Activated CD4-positive, alpha-beta T cell treated with anti-CD3 and anti-CD28 coated beads for 36 hours (primary cell): ENCODE measurements at places on chromosomes 12 and 14. TPM values are rescaled to one million over a fixed set of nuclear protein-coding genes. Genes with fewer than 3 reads are reported as not detected.

GRCh38 chr12:50083301-50083700, 1.8 kb upstream of the SMARCD1 start:
- no peak for DNase-seq
- H3K36me3 ChIP-seq, result peaks cover 5% of the 10 kb centered on the region
- peaks cover 32% of the 10 kb centered on the region for H3K4me1 ChIP-seq
- no peaks in the 10 kb centered on the region for H3K27me3 ChIP-seq
- H3K27ac ChIP-seq, result peak overlapping the region; percentile 89
- H3K4me3 ChIP-seq, result peak overlapping the region; percentile 70

DNA sequence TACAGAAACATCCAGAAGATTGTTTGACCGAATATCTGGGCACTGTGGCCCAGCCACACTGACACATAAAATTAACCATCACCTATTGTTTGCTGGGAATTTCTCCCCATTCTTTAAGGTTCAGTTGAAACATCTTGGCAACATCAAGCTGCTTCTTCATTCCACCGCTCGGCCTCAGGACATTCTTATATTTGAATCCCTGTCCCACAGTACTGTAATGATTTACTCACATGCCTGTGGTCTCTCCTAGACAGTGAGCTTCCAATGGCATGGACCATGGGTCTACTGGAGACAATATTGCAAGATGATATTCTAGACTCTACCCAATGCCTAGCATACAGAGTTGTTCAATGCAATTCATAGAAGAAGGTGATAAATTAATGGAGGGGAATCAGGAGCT, 56.1 kb downstream of the EMP1 start:
- peaks cover 3% of the 10 kb centered on the region for H3K4me1 ChIP-seq
- peaks cover 5% of the 10 kb centered on the region for H3K27me3 ChIP-seq
- no peaks in the 10 kb centered on the region for H3K36me3 ChIP-seq
- no peak overlapping the region for H3K4me3 ChIP-seq
- DNase-seq, result no peak
- H3K27ac ChIP-seq, result no peak overlapping the region

DNA sequence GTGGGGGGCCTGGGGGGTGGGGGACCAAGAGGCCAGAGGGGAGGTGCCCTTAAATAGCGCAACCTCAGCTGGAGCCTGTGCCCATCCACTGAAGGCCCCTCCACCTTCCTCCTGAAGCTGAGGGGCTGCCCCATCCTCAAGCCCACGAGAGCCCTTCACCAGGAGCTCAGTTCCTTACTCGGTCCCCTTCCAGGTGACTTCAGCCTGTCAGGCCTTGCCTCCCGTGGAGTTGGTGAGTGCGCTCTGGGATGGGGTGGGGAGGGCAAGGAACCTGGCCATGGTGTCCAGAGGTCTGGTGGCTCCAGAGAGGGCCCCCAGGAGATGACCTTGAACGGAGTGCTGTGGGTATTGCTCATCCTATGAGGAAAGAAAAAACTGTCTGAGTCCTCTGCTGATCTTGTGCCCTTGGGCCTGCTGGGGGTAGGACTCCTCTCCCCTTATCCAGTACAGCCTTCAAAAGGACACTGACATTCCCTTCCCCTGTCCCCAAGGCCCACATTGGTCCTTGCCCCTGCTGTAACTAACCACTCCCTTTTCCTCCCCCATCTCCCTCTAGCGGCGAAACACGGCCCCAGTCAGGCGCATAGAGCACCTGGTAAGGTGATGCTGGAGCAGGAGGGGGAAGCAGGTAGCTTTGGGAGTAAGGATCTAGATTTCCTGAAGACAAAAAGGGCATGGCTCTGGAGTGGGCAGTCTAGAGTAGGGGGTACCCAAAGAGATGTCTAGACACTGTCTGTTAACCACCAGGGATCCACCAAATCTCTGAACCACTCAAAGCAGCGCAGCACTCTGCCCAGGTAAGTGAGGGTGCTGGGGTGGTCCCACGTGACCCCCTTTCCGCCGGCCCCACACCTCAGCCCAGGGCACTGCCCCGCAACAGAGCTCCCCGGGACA, 3.6 kb downstream of the TNS2 start:
- H3K27ac ChIP-seq, result peak overlapping the region; percentile 84
- H3K4me3 ChIP-seq, result peak overlapping the region; percentile 86
- no peaks in the 10 kb centered on the region for H3K36me3 ChIP-seq

DNA sequence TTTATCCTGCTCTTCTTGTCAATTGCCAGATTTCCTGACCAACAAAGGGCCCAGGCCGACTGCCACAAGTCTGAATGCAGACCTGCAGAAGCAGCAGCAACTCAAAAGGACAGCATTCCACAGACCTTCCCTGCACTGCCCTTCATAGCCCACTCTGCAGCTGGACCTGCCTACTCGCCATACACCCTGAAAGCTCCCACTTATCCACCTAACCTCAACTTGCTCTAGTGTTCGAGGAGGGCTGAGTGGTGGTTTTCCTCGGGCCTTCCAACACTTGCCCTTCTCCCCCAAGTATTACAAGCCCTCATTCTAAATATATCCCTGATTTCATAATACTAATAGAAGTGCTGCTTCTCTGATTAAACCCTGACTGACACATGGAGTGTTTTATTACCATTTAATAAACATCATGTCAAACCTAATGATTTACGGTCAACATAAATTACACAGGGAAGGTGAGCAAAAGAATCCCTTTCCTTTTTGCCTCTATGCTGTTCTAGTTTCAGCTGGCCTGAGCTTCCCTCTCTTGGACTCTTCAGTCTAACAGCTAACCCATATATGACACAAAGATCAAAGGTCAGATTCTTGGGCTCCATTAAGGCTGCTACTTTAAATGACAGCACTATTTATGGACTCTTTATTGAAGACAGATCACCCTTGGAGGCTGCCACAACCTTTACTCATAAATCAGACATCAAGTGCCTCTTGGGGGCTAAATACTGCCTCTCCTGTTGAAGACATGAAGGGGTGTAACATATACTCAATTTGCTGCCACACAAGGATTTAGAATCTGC, 1546.9 kb upstream of the TMEM132C start:
- H3K4me3 ChIP-seq, result no peak overlapping the region
- peaks cover 7% of the 10 kb centered on the region for H3K27me3 ChIP-seq
- no peak for DNase-seq
- no peak overlapping the region for H3K27ac ChIP-seq
- H3K4me1 ChIP-seq, result no peaks in the 10 kb centered on the region

BCL2L14 gene
- 7.7 TPM for total RNA-seq

GTF2H3 gene
- 60.4 TPM for total RNA-seq

GRCh38 chr14:20489093-20489994, 16.0 kb upstream of the RNASE10 start:
- peaks cover 64% of the 10 kb centered on the region for H3K4me1 ChIP-seq
- H3K4me3 ChIP-seq, result peak overlapping the region; percentile 11
- H3K36me3 ChIP-seq, result no peaks in the 10 kb centered on the region
- peak overlapping the region; percentile 40 for H3K27ac ChIP-seq
- no peak for DNase-seq

CPNE6 gene
- total RNA-seq, result not detected

GRCh38 chr12:20946732-20947131, 136.2 kb downstream of the SLCO1B3 start:
- DNase-seq, result peak; percentile 41
- H3K27me3 ChIP-seq, result no peaks in the 10 kb centered on the region
- H3K4me1 ChIP-seq, result no peaks in the 10 kb centered on the region
- H3K4me3 ChIP-seq, result no peak overlapping the region
- H3K27ac ChIP-seq, result no peak overlapping the region

LIMA1 gene
- 69.7 TPM for total RNA-seq

GRCh38 chr12:43882578-43883178, 46.8 kb downstream of the TMEM117 start:
- no peaks in the 10 kb centered on the region for H3K36me3 ChIP-seq
- peak; percentile 27 for DNase-seq
- H3K27ac ChIP-seq, result no peak overlapping the region
- H3K4me1 ChIP-seq, result no peaks in the 10 kb centered on the region

SPIC gene
- total RNA-seq, result not detected

COL2A1 gene
- total RNA-seq, result not detected

HSPB8 gene
- total RNA-seq, result not detected

- no peak overlapping the region for H3K27ac ChIP-seq
- H3K27me3 ChIP-seq, result no peaks in the 10 kb centered on the region
- H3K4me3 ChIP-seq, result no peak overlapping the region
- H3K4me1 ChIP-seq, result no peaks in the 10 kb centered on the region
- no peaks in the 10 kb centered on the region for H3K36me3 ChIP-seq
These were observed 86.2 kb downstream of the STON2 start for GRCh38 chr14:81313775-81314429.

DNA sequence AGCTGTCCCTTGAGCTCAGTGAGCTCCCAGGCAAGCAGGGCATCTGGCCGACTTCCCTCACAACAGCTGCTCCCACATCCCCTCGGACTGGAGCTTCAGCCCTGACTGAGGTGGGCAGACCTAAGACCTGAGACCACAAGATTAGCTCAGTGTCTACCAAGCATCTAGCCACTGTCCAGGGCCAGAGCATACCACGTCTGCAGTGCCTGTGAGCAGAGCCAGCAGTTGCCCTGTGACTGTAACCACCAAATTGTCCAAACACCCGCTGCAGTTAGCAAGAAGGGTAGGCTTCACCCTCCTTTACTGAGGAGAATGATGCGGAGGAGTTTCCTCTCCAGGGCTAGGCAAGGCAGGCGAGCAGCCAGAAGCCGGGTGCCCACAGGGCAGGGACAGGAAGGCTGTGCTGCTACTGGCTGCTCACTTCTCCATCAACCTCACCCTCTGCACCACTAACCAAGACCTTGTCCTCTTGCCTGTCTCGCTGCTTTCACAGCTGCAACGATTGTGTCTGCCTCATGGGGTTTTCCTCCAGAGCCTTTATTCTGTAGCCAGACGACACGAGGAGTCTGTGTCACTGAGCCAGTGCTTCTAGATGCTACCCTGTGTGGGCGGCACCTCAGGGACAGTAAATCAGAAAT, 53.9 kb downstream of the ANAPC7 start:
- peak overlapping the region; percentile 81 for H3K27ac ChIP-seq
- H3K36me3 ChIP-seq, result peaks cover 47% of the 10 kb centered on the region
- H3K4me1 ChIP-seq, result peaks cover 42% of the 10 kb centered on the region
- no peaks in the 10 kb centered on the region for H3K27me3 ChIP-seq

- H3K27ac ChIP-seq, result no peak overlapping the region
- H3K4me3 ChIP-seq, result no peak overlapping the region
- DNase-seq, result no peak
These were observed 61.6 kb upstream of the ZFP36L1 start for GRCh38 chr14:68854421-68854820.

DNA sequence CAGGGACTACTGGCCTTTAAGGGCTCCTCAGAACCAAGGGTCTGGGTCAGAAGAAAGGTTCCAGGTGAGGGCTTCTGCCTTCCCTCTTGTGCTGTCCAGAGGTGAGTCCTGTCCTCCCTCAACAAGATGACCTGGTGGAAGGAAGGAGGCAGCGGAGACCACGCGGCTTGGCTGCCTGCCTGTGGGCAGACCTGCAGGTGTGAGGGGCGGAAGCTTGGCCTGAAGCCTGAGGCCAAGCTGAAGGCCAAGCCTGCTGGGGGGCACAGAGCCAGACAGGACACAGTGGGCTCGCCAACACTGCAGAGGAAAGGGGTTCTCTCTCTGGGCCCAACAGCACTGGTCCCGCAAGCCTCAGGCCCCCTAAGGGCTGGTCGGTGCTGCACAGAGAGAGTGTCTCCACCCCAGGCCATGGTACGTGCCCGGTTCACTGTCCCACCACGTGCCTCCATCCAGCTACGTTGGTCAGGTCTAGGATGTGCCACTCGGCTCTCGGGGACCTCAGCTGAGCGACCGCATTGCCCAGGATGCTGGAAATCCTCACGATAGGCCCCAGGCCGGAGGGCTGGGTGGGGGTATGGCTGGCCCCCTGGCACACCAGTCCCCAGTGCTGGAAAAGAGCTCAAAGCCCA, 170.0 kb upstream of the PRMT8 start:
- no peak overlapping the region for H3K4me3 ChIP-seq
- peaks cover 2% of the 10 kb centered on the region for H3K27me3 ChIP-seq
- H3K4me1 ChIP-seq, result no peaks in the 10 kb centered on the region

AICDA gene
- total RNA-seq, result not detected

DNA sequence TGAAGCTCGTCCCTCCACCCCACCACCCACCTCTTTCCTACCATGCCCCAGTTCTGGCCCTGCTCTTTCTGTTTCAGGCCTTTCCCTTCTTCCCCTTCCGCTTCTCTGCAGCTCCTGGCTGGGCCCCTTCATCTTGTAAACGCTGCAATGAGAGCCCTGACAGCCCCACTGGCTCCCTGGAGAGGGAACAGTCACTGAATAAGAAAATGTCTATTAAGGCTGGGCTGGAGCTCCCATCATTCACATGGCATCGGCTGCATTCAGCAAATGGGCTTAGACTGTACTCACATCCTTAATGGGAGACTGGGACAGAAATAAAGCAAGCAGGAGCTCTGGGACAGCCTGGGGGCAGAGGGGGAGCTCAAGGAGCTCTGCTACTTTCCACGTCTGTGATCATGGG, 45.2 kb upstream of the TUNAR start:
- H3K4me3 ChIP-seq, result no peak overlapping the region
- peaks cover 7% of the 10 kb centered on the region for H3K4me1 ChIP-seq
- no peak for DNase-seq
- H3K27me3 ChIP-seq, result peaks cover 16% of the 10 kb centered on the region

DNA sequence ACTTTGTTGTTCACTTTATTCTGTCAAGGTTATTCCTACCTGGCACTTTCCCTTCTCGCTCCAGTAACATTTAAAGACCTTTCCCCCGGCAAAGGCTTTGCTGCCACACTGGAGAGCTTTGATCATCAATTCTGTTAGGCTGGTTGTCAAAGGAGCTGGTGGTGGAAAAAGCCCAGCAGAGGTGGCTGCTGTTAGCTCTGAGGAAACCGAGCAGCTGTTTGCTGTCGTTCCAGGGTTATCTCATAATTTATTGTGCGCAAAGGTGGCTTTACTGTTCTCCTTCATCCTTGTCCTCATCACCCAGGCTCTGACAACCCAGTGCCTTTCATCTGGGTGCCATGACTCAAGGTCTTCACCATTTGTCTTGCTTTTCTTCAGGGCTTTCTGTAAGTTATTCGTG, 38.2 kb upstream of the CRADD start:
- peaks cover 20% of the 10 kb centered on the region for H3K27me3 ChIP-seq
- no peaks in the 10 kb centered on the region for H3K36me3 ChIP-seq
- no peak for DNase-seq
- no peaks in the 10 kb centered on the region for H3K4me1 ChIP-seq
- no peak overlapping the region for H3K4me3 ChIP-seq

GRCh38 chr14:89351516-89352404, 65.3 kb downstream of the FOXN3 start:
- peak; percentile 27 for DNase-seq
- peaks cover 47% of the 10 kb centered on the region for H3K36me3 ChIP-seq
- peak overlapping the region; percentile 57 for H3K4me3 ChIP-seq
- peak overlapping the region; percentile 94 for H3K27ac ChIP-seq
- H3K27me3 ChIP-seq, result no peaks in the 10 kb centered on the region
- H3K4me1 ChIP-seq, result peaks cover 53% of the 10 kb centered on the region

DNA sequence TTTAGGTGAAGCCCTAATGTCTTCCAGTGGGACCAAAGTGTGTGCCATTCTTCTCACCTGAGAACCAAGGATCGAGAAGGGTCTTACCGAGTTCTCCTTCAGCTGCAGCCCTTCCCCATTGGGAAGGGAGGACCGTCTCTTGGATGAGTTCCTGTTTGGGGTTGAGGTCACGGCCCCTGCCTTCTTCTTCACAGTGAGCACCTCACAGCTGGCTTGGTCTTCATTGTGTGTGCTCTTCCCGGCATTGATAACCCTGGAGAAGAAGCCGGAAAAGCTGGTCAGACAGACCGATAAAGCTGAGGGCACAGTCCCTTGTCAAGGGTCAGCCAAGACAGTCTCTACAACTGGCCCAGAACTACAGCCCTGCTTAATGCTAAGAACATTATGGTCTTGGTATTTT, 102.9 kb downstream of the PPM1H start:
- H3K27me3 ChIP-seq, result peaks cover 1% of the 10 kb centered on the region
- no peak overlapping the region for H3K27ac ChIP-seq
- no peaks in the 10 kb centered on the region for H3K36me3 ChIP-seq
- DNase-seq, result no peak
- no peak overlapping the region for H3K4me3 ChIP-seq

GRCh38 chr14:23468704-23469126, 788 bp upstream of the NGDN start:
- no peak overlapping the region for H3K27ac ChIP-seq
- no peak overlapping the region for H3K4me3 ChIP-seq
- peaks cover 18% of the 10 kb centered on the region for H3K36me3 ChIP-seq
- peaks cover 11% of the 10 kb centered on the region for H3K4me1 ChIP-seq
- no peak for DNase-seq
